ENCODE measurements at places on chromosomes 4 and X.

GRCh38 chrX:154348646-154349358, 25.6 kb downstream of the FLNA start:
- no peak for DNase-seq

DNA sequence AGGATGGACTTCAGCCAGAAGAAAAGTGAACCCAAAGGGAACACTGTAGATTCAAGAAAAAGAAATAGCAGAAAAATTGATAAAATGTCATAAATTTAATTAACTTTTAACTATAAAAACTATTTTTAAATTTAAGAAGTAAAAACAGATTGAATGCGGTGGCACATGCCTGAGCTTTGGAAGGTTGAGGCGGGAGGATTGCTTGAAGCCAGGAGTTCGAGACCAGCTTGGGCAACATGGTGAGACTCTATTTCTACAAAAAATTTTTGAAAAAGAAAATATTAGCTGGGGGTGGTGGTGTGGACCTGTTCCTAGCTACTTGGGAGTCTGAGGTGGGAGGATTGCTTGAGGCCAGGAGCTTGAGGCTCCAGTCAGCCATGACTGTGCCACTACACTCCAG, 3.0 kb downstream of the FAM184B start:
- no peak for DNase-seq

DNA sequence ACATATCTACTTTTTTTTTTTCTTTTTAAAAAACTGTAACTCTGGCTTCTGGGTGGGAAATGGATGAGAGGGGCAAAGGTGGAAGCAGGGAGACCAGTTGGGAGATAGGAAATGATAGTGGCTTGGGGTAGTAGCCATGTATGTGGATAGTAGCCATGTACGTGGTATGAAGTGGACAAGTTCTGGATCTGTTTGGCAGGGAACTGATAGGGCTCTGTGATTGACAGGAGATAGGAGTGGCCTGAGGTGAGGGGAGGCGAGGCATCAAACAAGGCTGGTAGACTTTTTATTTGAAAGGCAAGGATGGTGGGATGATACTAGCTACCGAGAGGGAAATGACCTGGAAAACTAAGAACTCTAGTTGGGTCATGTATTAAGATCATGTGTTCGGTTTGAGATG, 117.8 kb downstream of the AFF1 start:
- DNase-seq: no peak

- DNase-seq: no peak
Observed at GRCh38 chr4:188492886-188493285, 353.6 kb downstream of the TRIML1 start.

- no peak for DNase-seq
Observed at GRCh38 chr4:6204871-6205566, 4.7 kb upstream of the JAKMIP1 start.

DNA sequence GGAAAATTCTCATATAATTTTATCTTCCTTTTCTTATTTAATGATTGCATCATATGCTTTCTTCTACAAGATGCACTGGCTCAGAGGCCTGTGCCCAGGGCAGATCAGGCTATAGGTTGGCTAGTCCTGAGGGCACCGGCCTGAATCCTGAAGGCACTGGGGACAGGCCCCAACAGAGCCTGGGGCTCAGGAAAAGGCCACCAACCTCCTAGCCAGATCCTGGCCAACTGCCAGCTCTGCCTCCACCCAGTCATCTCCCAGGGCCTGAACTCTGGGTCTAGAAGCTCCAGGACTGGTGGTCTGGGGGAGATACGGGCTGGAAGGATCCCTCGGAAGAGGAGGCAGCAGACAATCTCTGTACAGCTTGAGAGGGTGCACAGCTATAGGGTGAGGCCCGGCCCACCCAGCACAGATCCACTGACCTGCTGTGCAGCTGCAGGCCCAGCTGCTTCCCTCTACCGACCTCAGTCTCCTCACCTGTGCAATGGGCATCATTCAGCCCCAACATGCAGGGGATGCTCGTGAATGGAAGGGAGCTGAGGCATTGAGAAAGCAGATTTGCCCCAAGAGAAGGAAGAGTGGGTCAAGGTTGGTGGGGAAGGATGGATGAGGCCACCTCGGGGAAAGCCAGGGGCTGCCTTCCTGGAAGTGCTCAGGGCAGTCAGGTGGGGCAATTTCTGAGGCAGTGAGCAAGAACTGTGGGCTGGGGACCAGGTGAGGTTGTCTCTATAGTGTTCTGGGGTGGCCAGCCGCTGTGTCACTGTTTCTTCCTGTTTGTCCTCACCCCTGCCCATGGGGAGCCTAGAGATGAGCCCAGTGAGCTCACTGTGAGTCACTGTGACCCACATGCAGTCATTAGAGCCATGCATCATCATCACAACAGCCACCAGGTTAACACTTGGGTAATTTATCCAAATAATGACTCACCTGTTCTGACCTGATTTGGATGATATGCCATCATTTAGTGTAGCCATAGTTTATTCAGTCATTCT, 22.4 kb upstream of the XAGE2 start:
- DNase-seq: no peak

DNA sequence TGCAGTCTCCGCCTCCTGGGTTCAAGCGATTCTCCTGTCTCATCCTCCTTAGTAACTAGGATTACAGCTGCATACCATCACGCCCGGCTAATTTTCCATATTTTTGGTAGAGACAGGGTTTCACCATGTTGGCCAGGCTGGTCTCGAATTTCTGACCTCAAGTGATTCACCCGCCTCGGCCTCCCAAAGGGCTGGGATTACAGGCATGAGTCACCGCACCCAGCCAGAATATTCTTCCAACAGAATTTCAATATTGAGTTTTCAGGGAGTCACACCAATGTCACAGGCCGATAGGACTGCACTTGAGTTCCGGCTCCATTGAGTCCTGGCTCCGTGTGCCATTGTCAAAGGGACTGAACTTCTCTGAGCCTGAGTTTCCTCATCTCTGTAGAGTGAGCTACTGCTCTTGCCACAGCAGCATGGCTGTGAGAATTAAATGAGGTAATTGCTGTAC, 82.9 kb downstream of the CLCN4 start:
- no peak for DNase-seq

GRCh38 chr4:57554556-57555092, 444.4 kb upstream of the IGFBP7 start:
- no peak for DNase-seq

DNA sequence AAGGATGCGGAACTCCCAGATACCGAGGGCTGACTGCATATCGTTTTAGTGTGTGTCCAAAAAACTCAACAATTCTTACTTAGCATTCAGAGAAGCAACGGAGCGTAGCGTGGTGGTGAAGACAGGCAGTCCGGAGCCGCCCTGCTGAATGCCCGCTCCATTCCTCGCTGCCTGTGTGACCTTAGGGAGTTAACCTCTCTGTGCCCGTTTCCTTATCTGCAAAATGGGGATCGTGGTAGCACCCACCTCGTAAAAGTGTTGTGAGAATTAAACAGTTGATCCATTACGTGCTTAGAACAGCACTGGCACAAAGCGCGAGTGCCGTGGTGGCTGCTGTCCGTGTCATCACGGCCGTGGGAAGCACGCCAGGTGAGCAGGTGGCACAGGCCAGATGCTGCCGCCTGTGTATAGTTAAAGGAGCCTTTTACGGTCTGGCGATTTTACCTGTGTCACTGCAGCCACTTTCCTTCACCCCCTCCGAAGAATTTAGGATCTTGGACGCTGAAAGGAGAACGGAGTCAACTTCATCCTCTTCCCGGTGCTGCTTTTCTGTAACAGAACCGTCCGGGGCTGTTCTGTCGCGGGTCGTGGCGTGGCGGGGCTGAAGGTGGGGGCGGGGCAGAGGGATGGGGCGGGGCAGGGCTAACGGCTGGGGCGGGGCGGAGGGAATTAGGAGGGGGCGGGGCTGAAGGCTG, 885 bp downstream of the CCDC110 start:
- DNase-seq: peak; percentile 53

Data from cerebellum (tissue), 4 donors.